C1 segment of cervical spinal cord (tissue), 14 donors: ENCODE measurements at places on chromosomes 3 and 15.

DNA sequence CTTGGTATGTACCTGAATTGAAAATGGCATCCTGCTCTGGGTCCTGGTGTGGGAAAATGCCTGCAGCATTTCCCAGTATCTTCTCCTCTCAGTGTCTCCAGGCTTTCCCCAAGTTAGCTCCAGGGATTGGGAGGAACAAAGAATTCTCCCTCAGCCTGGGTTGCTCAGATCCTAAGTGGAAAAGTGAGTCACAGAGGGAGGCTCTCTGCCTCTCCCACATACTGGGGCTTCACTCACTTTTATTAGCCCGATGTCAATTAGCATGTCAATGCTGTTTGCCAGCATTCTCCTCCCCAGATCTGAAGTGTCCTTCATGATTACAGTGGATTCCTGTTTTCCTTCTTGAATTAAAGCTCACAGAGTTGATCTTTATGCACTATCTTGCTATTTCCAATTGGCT, 655.0 kb downstream of the EPHA3 start:
- no peak for DNase-seq

- DNase-seq = no peak
Measured at GRCh38 chr15:58434334-58434875, 2.6 kb downstream of the LIPC start.

- DNase-seq = no peak
Measured at GRCh38 chr3:127484601-127485388, 105.7 kb downstream of the TPRA1 start.

DNA sequence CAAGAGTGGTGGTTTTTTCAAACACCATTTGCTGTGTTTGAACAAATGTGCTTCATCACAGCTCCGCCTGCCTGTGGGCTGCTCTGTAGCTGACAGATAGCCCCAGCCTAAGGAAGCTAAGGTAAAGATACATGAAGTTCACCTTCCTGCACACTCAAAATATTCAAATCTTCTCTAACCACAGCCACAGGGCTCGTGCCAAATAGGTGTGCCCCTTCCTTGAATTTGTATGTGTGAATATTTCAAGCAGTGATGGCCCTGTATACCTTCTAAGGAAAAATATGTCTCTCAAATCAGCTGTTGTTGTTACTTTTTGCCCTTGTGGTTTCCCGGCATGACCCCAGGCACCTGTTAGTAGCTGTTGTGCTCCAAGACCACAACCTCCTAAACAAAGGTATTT, 92.8 kb downstream of the CCNL1 start:
- no peak for DNase-seq

GRCh38 chr3:18898911-18899310, 249.4 kb upstream of the KCNH8 start:
- no peak for DNase-seq

GRCh38 chr15:56428821-56429458, 36.0 kb downstream of the MNS1 start:
- DNase-seq = no peak

DNA sequence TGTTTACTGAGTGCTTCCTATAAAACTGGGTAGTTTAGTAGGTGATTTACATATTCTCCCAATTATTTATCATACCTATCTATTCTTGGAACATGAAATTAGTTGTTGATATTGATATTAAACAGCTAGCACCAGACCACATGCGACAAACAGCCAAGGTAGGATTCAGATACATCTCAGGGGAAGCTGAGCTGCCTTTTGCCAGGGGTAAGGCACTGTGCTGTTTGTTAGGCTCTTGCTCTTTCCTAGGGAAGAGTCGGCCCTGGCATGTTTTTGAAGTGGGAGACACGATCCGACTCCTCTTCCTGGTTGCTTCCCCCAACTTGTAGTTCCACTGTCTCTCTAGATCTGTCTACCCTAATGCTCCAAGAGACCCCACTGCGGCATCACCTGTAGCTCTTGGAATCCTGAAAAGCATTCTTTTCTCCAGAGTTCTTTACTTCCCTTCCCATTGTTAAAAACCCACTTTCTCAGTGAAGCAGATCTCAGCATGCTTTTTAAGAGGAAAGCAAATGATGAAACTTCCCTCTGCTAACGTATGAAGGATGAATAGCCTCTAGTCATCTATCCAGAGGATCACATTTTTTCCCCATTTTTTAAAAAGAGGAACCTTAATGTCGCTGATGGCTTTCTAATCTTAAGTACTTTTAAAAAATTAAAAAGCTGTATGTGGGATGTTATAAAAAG, 138.4 kb downstream of the GHSR start:
- DNase-seq = no peak

- no peak for DNase-seq
Measured at GRCh38 chr3:58077596-58078285, 69.5 kb downstream of the FLNB start.
